Activated T-helper 2 cell treated with anti-CD3 and anti-CD28 coated beads, Interferon-gamma antibody, Interleukin-2, Interleukin-4, amounts not matched to agents 10 μg/mL and 5 μg/mL and 100 μg/mL, durations not matched to agents 14 hours and 24 hours and 36 hours (primary cell): ENCODE measurements at places on chromosomes 16 and 17. TPM values are rescaled to one million over a fixed set of nuclear protein-coding genes. Genes with fewer than 3 reads are reported as not detected.

Gene MARCHF10
- total RNA-seq = not detected in 2 replicates

Gene GAN
- 14.6 and 15.3 TPM in 2 replicates for total RNA-seq

Gene CCL16
- total RNA-seq = not detected in 2 replicates

Gene TMEM98
- 18.8 and 19.3 TPM in 2 replicates for total RNA-seq

Gene KCNJ12
- total RNA-seq = not detected in 2 replicates

Gene CSH2
- total RNA-seq = not detected in 2 replicates

DNA sequence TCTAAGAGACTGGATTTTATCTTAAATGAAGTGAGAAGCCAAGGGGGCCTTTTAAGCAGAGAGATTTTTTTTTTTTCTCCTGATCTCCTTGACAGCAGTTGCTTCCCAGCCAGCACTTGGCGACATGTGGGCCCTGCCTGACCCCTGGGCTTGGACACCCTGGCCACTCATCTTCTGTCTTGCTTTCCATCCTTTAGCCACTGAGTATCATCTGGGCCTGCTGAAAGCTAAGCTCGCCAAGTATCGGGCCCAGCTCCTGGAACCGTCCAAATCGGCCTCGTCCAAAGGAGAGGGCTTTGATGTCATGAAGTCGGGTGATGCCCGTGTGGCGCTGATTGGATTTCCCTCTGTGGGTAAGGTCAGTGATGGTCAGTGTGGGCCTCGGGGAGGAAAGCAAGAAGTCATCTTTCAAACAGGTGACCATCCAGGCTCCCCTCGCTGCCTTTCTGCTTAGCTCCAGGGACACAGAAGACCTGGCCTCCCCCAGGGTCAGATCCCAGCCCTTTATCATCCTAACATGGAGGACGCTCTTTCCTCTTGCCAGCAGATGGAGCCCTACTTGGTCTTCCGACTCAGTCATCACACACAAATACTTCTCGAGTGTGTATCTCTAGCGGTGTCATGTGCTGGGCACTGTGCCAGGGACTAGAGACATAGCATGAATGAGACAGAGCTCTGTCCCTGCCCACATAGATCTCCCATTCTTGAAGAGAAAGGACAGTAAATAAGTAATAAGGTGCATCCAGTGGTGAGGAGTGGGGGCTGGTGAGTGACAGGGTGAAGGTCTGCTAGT, 6.1 kb downstream of the DRG2 start:
- peaks cover 43% of the 10 kb centered on the region for H3K36me3 ChIP-seq
- no peak overlapping the region for H3K27ac ChIP-seq
- H3K4me3 ChIP-seq = no peak overlapping the region
- no peaks in the 10 kb centered on the region for H3K27me3 ChIP-seq

DNA sequence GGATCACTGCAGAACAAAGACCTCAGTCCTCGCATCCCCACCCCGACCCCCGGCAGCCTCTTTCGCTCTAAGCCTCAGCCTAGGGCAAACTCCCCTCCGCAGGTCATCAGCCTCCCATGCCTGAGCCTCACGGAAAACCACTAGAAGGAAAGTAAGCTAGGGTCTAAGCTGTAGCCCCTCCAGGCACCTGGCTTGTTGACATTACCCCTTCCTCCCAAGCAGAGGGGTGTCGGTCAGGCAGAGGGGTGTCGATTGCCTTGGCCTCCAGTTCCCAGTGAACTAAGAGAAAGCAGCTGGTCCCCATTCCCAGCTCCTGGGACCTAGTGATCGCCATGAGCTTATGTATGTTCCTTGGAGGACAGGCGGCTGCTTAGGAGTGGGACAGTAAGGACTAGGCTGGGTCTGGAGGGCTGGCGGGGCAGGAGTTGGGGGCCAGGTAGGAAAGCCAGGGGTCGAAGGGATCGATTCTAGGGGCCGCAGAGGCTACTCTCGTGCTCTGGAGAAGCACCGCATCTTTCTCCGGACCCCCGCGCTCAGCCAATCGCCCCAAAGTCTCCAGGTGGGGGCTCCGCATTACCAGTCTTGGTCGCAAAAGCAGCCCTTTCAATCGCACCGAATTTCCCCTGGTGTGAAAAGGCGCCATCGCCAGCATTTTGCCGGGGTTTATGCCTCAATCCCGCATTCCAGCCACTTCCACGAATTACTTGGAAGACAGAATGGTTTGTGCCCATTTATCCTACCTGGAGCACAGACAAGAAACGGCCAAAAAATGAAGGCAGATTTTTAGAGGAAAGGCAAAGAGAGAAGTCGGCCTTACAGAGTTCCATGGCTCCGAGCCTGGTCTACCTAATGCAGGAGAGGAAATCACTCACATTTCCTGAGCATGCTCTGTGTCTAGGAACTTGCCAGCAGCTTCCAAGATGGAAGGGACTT, 21.3 kb upstream of the HOXB13 start:
- no peak overlapping the region for H3K27ac ChIP-seq
- no peak for DNase-seq
- no peaks in the 10 kb centered on the region for H3K4me1 ChIP-seq

- H3K36me3 ChIP-seq = no peaks in the 10 kb centered on the region
- no peaks in the 10 kb centered on the region for H3K4me1 ChIP-seq
- DNase-seq = no peak
- no peak overlapping the region for H3K27ac ChIP-seq
These were observed 324.8 kb downstream of the PMP22 start for GRCh38 chr17:14940108-14940937.

DNA sequence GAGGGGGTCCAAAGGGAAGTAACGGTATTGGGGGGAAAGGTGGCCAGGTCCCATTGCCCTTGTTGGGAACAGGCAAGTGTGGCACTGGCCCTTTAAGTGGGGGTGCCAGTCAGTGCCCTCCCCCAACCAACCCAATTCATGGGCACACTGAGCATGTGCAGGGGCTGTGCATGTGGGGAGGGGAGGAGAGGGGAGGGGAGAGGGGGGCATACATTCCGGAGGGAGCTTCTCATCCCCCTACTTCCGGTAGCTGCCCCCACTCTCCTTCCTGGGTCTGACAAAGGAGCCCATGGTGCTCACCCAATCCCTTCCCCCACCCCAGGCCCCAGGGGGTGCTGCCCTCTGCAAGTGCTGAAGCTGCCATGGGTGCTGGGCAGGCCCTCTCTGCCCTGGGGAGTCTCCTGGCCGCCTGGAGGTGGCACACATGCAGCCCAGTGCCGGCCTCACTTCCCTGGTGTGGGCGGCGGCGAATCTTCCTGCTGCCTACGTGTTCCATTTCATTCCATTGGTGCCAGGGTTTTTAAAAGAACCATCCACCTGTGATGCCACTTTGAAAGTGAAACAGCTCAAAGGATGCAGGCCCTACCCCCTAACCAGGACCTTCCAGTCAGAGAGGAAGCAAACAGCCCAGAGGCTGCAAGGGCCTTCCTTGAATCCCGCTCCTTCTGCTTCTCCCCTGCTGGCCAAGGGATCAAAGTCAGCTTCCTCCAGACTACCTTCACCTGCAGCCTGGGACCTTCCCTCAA, 11.0 kb downstream of the HEXIM2 start:
- H3K36me3 ChIP-seq = no peaks in the 10 kb centered on the region
- H3K4me3 ChIP-seq = peak overlapping the region; percentile 72
- DNase-seq = peak; percentile 32
- H3K4me1 ChIP-seq = peaks cover 16% of the 10 kb centered on the region
- H3K27ac ChIP-seq = peak overlapping the region; percentile 87

DNA sequence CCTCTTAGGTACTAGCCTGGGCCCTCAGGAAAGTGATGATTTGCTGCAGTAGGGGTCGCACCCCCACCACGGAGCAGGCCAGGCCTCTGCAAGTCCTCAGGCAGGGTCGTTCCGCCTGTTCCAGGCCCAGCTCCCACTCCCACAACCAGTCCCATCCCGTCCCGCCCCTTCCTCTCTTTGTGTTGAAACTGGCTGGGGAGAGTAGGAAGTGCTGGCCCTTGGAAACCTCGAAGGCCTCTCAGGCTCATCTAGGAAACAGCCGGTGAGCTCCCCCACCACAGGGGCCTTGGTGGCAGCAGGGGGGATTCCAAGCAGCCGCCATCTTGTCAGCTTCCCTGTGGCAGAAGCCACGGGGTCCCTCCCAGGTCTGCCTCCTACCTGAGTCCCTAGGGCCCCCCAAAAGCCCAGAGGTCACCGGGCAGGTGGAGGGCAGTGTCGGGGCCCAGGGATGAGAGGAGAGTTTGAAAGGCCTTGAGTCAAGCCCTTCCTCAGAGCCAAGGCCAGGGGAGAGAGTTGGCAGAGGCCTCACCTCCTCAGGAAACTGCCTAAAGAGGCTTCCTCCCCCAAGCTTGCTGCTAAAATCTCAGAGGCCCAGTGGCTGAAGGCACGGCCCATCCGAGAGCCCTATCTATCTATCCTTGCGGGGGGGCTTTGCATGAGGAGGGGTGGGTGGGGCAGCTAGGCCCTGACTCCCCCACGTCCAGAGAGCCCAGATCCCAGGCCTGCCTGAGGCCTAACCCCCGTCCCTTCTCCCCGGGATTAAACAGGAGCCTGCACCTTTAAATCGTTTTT, 22.2 kb downstream of the MMP15 start:
- no peak overlapping the region for H3K4me3 ChIP-seq
- no peaks in the 10 kb centered on the region for H3K27me3 ChIP-seq
- H3K4me1 ChIP-seq = no peaks in the 10 kb centered on the region
- H3K36me3 ChIP-seq = no peaks in the 10 kb centered on the region

- H3K27me3 ChIP-seq = no peaks in the 10 kb centered on the region
- H3K36me3 ChIP-seq = peaks cover 18% of the 10 kb centered on the region
- H3K4me3 ChIP-seq = no peak overlapping the region
- H3K4me1 ChIP-seq = peaks cover 4% of the 10 kb centered on the region
- no peak for DNase-seq
- H3K27ac ChIP-seq = no peak overlapping the region
These were observed 49.1 kb downstream of the SPAG9 start for GRCh38 chr17:51071556-51071955.

GRCh38 chr16:4870138-4870671, 22.9 kb downstream of the UBN1 start:
- H3K4me1 ChIP-seq = peaks cover 2% of the 10 kb centered on the region
- H3K36me3 ChIP-seq = peaks cover 61% of the 10 kb centered on the region
- H3K4me3 ChIP-seq = no peak overlapping the region
- no peak overlapping the region for H3K27ac ChIP-seq

- H3K27me3 ChIP-seq = peaks cover 22% of the 10 kb centered on the region
- H3K4me1 ChIP-seq = peaks cover 3% of the 10 kb centered on the region
- no peak overlapping the region for H3K27ac ChIP-seq
- H3K36me3 ChIP-seq = no peaks in the 10 kb centered on the region
- H3K4me3 ChIP-seq = no peak overlapping the region
These were observed 1.9 kb upstream of the C16orf74 start for GRCh38 chr16:85752511-85753420.

- H3K27ac ChIP-seq = no peak overlapping the region
- H3K36me3 ChIP-seq = no peaks in the 10 kb centered on the region
- no peak for DNase-seq
- H3K4me3 ChIP-seq = no peak overlapping the region
- no peaks in the 10 kb centered on the region for H3K4me1 ChIP-seq
- no peaks in the 10 kb centered on the region for H3K27me3 ChIP-seq
These were observed 541.2 kb upstream of the CDH5 start for GRCh38 chr16:65825191-65825856.

DNA sequence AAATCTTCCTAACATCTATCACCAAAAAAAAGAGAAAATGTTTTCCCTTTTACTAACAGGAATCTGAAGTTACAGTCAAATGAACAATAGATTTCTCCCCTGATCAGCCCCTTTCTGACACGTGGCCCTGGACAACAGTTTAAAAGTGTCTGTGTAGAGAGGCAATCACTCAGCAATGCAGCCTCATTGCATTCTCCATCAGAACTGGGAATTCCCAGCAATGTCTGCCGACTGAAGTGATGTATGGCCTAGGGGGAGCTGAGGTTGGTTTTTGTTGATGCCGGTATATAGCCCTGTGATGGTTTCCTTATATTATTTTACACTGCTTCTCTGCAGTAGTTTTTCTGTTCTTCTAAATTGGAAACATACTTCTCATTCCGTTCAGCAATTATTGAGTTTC, 904.3 kb upstream of the CDH8 start:
- no peaks in the 10 kb centered on the region for H3K36me3 ChIP-seq
- no peaks in the 10 kb centered on the region for H3K27me3 ChIP-seq
- no peaks in the 10 kb centered on the region for H3K4me1 ChIP-seq
- no peak overlapping the region for H3K27ac ChIP-seq
- no peak overlapping the region for H3K4me3 ChIP-seq
- DNase-seq = no peak

DNA sequence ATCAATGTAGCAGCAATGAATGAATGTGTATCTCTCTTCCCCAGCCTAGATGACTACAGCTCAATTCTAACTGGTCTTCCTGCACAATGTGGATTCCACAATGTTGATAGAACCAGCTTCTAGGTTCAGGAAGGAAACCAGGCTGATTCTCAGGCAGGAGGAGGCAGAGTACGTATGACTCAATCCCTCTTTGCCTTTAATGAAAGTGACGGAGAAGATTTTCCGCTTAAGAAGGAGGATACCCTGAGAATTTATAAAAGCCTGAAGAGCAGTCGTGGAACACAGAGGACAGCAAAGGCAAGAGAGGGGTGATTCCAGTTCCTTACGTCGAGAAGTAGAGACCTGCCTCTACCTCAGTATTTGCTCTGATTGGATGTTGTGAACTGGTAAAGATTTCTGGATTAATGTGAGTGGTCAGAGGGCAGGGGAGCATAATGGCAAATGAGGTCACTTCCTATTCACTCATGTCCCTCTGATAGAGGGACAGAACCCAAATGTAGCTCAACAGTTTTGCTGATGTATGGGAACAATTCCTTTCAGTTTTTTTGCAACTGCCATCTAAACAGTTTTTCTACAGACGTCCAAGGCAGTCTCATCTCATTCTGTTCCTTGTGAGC, 15.0 kb upstream of the SLC16A11 start:
- H3K27ac ChIP-seq = no peak overlapping the region
- peaks cover 12% of the 10 kb centered on the region for H3K4me1 ChIP-seq
- peaks cover 2% of the 10 kb centered on the region for H3K27me3 ChIP-seq
- no peaks in the 10 kb centered on the region for H3K36me3 ChIP-seq

DNA sequence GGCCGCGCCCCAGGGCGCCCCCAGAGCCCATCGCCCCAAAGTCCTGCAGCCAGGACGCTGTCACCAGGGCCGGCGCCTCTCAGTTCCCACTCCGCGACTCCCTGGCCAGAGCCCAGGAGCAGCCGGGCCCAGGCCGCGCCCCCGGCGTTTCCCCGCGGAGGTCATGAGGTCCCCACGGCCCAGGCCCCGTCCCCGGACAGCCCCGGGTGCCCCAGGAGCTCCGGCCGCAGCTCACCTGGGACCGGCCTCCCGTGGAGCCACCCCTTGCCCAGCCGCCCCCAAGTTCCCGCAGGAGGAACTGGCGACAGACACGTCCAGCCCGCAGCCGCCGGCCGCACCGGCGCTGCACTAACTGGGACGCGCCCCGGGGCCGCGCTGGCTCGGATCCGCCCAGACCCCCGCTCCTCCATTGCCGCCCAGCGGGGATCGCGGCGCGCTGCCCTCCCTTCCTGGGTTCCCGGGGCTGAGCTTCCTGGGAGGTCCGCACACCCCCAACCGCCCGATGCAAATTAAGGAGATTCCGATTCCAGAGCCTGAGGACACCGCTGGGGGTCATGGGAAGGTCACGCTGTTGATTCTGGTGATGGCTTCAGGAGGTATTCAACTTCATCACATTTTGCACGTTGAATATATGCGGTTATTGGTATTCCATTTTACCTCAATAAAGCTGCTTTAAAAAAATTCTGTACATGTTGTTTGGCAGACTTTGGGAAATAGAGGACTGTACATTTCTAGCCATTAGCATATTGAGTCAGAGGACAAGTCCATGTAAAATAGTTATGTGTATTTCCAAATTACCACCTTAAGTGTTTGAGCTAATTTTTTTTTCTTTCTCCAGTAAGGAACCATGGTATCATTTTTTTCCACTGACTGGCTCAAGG, 9.9 kb downstream of the AHSP start:
- peaks cover 31% of the 10 kb centered on the region for H3K27me3 ChIP-seq
- H3K27ac ChIP-seq = no peak overlapping the region
- peaks cover 2% of the 10 kb centered on the region for H3K4me1 ChIP-seq
- no peak overlapping the region for H3K4me3 ChIP-seq

GRCh38 chr17:58416937-58417299, 416 bp downstream of the RNF43 start:
- peak overlapping the region; percentile 79 for H3K27ac ChIP-seq
- no peak for DNase-seq
